Thyroid gland (tissue), 4 donors: ENCODE measurements at places on chromosomes 12 and 14.

GRCh38 chr12:69056743-69057515, 124.0 kb upstream of the CPM start:
- DNase-seq, result no peak

DNA sequence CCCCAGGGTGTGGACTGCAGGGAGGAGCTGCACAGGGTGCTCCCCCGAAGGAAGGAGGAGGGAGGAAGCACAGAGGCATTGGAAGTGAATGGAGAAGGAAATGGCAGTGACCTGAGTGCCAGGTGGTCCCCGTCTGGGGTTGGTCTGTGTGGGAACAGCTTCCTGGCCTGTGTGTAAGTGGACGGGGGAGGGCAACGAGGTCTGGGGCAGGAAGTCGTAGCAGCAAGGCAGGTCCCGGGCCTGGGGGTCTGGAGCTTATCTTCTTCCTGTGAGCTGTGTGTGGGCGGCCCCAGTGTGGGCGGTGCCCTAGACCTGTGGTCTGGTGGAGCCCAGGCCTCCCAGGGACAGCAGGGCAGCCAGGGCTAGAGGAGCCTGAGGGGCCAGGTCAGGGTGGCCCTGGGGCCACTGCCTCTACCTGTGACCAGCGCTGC, 382.1 kb downstream of the TMEM121 start:
- DNase-seq, result no peak

GRCh38 chr12:19316425-19316824, 122.9 kb upstream of the AEBP2 start:
- no peak for DNase-seq

DNA sequence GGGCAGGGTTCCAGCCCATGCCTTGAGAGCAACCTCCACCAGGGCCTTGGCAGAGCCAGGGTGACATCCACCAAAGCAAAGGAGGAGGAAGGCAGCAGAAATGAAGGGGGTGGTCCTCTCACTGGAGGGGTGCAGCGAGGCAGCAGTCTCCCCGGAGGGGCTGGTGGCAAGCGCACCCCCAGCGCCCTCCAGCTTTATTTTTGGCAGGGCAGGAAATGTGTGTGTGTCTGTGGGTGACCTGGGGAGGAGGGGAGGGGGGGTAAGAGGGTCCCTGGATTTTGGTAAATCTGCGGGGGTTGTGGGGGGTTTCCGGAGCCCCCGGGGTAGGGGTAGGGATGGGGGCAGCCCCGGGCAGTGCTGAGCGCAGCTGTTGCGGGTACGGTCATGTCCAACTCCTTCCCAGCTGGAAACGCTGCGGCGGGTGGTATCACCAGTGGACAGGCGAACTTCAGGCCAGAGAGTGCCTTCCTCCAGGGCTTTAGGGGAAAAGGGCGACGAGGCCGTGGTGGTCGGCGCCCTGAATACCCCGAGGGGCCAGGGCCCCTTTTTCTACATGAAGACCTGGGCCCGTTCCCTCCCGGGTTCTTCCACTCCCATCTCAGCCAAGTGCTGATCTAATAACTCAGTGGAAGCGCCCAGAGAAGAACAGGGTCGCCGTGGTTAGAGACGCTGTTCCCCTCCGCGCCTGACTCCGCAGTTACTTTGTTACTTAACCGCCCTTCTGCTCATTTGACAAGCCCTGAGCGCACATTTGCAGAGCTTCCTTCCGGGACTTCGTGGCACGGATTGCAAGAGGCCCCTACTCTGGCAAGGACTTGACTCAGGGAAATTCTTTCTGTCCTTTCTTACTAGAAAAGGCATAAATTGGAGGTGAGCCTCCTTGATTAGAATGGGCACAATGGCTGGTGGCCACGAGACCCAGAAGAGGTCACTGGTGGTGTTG, 55.2 kb downstream of the FOS start:
- DNase-seq, result peak; percentile 17

DNA sequence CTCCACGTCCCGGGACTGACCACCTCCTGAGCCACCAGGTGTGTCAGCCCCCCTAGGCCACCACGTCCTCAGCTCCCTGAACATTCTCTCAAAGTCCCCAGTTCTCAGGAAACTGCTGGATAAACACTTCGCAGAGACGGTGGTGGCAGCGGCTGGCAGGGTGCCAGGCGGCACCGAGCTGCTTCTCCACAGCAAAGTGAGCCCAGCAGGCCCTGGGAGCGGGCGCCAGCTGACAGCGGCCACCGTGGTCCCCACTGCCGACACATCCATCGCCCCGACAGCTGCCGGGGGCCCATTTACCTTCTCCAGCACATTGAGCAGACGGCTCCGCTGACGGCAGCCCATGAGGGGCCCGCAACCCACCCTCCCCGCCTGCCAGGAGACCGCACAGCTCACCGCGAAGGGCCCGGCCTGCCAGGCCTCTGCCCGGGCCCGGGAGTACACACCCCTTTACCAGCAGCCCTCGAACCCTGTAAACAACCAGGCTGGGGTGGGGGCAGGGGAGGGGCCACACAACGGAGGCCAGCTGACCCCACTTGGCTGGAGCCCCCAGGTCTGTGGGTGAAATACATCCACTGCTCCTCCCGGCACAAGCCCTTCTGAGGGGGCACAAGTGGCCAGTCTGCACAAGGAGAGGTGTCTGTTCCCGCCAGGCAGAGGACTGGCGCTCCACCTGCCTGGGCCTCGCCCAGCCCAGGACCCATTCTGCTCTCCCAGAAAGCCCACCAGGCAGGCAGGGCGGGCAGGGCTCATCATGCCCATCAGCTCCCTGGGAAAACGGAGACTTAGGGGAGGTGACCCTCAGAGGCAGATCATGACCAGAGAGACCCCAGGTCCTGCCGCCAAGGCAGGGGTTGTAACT, 10.5 kb downstream of the AKT1 start:
- peak; percentile 93 for DNase-seq

- DNase-seq, result no peak
These were observed 38.1 kb downstream of the SYNE3 start for GRCh38 chr14:95478309-95478708.

GRCh38 chr14:97381309-97381708, 584.1 kb downstream of the VRK1 start:
- no peak for DNase-seq

DNA sequence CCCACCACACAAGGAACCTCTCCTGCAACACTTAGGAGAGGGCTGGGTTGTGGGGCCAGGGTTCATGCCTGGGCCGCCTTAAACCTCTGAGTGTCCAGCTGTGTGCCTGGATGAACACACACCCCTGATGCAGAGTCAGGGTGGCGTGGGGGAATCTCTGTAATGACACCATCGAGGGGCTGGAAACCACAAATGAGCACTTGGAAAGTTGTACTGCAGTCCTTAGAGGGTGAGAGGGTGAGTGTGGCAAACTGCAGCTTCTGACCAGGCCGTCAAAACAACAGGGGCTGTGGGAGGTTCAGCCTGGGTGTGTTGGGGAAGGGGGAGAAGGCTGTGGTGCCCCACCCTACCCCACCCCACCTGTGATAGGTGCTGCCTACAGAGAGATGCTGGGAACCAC, 12.4 kb upstream of the KRT5 start:
- no peak for DNase-seq

DNA sequence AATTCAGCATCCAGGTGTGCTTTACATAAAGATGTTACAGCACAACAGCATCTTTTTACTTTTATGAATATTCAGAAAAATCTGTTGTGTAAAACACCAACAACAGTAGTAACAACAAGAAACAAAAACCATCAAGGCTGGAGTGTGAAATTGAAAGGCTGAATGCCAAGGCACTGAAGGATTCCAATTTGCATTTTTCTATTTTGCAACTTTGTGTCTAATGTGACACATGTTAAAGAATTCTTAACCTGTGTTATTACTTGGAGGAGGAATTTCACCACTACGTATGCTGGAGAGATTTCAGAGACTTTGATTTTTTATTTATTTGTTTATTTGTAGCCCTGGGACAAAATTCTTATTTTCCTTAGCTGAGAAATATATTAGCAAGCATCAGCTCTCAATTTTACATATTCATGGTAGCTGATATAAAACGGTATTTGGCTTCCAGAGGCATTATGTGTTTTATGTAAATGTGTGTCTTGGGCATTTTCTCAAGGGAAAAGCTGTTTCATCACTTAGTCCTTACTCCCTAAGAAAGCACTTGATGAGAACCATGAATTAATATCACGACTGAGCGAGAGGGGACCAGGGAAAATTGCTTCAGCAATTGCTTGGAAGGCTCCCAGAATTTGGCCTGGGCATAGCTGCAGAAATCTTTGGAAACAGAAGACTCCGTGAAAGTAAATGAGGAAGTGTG, 475.4 kb downstream of the TMEM132D start:
- no peak for DNase-seq

GRCh38 chr12:3150931-3151835, 74.0 kb downstream of the TSPAN9 start:
- no peak for DNase-seq

- DNase-seq, result no peak
These were observed 4.7 kb upstream of the C1QL4 start for GRCh38 chr12:49341777-49342065.

DNA sequence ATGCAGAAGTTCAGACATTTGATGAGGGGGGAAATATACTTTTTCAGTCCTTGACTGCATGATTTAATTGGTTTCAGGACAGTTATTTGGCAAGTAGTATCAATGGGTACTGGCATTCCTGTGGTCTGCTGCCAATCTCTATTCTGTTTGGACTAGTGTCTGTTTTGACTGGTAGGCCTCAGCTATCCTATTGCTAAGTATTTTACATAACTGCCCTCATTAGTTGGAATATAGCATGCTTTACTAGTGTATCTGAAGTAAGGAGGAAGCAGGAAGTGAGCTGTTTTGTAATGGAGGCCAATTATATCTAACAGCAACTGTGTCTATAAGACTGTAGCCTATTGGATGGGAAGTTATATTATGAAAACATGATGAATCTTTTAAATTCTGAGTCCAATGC, 104.3 kb downstream of the FLRT2 start:
- no peak for DNase-seq
